Stimulated activated CD4-positive, alpha-beta T cell treated with anti-CD3 and anti-CD28 coated beads, Interleukin-4, amount 100 ng/mL, for 48 hours (primary cell): ENCODE measurements at places on chromosomes 12 and 14.

DNA sequence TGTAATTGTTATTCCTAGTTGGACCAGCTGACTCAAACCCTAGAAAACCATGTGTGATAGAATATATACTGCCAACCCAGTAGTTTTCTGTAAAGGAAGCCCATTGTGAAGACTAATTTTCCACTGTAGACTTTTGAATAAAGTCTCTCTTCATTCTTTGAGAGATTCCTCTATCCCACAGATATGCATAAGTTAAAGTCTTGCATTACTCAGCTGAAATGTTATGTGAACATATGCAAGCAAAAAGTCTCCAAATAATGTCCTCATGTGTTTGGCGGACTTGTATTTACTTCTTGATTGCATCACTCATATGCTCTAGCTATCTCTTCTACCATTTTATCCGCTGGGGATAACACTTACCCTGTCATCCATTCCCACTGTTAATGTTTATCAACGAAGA, 35.1 kb upstream of the OTOGL start:
- DNase-seq, result no peak

- DNase-seq, result no peak
Measured at GRCh38 chr12:104189915-104190555, 25.5 kb upstream of the TXNRD1 start.

GRCh38 chr12:99097171-99097570, 452.1 kb downstream of the APAF1 start:
- DNase-seq, result no peak

- DNase-seq, result no peak
Measured at GRCh38 chr12:56120158-56120846, 2.2 kb downstream of the ZC3H10 start.

DNA sequence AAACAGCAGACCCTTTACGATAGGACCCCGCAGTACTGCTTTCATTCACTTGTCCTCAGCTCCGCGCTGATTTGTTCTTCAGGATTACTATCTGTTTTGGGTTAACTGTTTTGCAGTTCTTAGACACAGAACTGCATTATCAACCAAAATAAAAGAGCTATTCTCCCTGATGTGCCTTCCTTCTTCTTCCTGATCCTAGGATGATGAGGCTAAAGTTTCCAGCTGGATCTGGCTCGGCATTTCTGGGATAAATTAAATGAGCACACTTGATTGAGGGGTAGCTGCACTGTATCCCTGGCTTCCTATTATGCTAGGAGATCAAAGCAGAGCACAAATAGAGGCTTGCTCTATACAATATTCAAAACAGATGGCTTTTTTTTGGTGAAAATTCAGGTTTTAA, 165.7 kb downstream of the FBXL14 start:
- DNase-seq, result no peak

DNA sequence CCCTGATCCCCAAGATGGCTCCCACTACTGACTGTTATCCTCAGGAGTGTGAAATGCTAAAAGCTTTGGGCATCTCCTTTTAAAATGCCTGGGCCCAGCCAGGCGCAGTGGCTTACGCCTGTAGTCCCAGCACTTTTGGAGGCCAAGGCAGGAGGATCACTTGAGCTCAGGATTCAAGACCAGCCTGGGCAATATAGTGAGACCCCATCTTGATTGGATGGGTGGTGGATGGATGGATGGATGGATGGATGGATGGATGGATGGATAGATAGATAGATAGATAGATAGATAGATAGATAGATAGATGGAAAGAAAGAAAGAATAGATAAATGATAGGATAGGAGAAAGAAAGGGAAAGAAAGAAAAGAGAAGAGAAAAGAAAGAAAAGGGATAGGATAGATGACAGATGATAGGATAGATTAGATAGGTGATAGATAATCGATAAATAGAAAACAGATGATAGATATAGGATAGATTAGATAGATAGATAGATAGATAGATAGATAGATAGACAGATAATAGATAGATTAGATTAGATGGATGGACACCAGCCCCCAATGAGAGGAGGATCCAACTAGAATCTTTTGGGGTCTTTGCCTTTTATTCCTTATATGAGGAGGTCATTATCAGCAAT, 9.5 kb downstream of the P2RX4 start:
- no peak for DNase-seq

- DNase-seq, result no peak
Measured at GRCh38 chr12:52631264-52631663, 12.9 kb upstream of the KRT73 start.

GRCh38 chr12:82749015-82749414, 62.3 kb downstream of the TMTC2 start:
- DNase-seq, result no peak

DNA sequence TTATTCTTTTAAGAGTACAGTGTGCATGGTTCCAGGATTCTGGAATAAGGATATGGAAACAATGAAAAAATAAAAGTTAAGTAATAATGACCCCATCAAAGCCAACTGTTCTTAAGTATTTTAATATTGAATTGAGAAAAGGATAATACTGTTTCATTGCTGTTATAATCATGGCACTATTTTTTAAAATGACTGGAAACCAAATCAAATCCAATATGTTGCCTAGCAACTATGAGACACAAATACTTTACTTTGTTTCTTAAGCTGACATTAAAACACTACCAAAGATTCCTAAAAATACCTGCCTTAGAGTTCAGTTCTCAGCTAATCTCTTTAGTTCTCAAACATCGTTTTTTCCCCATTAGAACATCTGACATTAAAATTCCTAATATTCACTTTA, 66.4 kb upstream of the OTOGL start:
- DNase-seq, result no peak

DNA sequence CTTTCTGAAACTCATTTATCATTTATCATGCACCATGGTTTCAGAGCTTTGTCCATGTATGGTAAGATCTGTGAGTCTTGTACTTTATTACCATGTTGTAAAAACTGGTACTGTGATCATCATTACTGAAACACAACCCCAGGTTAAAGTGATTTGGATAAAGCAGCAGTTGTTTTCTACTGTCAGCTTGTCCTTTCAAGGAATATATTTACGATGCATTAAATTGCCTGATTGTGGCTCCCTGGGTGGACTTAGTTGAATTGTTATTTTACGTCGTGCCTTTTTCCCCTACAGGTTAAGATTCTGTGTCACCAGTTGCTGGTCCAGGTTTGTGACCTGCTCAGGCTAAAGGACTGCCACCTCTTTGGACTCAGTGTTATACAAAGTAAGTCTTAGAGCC, 46.1 kb downstream of the FRMD6 start:
- no peak for DNase-seq

DNA sequence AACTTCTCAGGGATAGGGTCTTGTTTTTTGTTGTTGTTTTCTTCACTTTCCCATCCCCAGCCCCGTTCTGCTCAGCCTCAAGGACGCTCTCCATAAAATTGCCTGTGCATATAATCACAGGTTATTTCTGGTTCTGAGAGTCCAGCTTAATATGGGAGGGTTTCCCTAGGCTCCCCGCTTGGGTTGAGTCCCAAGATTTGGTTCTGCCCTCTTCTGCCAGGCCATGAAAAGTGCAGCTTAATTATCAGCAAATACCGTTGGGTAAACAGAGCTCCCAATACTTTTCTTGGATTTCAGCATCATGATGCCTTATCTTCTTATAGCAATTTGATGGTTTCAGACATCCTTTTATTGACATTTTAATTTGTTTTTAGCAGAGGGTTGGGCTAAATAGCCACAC, 75.6 kb downstream of the GRIN2B start:
- DNase-seq, result no peak

DNA sequence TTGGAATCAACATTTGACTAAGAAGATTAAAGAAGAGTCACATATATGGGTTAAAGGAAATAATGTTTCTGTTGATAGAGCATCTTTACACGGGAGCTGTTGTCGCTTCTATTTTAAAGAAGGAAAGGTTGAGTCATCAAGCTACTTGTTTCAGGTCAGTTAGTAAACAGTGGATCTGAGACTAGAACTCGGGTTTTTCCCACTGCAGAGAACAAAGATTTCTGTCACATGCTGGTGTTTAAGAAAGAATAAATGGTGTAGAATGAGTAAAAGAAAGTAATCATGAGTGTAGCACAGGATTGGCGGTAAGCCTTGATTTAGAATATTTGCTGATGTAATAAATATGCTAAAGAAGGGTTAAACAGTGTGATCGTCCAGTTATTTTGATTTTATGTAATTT, 455.5 kb downstream of the AEBP2 start:
- no peak for DNase-seq

GRCh38 chr12:127620735-127621355, 646.1 kb upstream of the TMEM132C start:
- DNase-seq, result no peak

DNA sequence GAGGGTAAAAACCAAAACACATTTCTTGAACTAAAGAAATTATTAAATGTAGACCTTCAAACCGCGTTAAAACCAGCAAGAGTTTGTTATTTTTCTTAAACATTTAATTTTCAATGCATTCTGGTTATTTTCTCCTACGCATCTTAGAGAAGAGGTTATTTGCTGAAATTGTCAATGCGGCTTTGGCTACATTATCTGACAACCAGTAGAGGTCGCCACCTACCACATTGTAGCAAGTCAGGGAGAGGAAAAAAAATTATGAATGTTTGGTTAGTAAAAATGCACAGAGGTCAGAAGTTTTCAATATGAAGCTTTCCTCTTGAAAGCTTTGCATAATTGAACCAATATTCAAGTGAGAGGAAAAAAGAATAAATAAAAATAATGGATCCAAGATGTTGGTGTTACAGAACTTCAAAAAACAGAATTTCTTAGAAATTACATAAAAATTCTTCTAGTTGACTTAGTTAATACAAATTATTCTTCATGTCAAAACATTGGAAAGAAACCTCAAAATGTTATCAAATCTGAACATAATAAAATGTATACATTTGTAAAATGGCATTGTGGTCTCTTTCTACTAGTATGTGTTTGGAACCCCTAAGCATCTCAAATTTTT, 159.4 kb upstream of the TMTC2 start:
- no peak for DNase-seq

DNA sequence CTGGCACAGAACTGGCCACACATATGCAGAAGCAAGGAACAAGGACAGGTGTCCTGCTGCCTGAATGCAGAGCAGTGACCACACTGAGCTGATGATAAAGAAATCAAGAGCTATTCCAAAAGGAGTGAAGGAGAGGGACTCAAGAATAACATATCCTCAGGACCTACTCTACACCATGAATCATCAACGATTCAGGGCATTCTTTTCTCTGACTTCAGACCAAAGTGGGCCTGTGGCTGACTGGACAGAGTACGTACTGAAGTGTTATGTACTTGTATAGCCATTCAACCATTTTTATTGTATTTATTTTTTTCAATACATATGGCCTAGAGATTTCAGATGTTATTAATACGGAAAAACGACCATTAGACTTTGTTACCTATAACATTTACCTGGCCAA, 177.5 kb upstream of the TMTC1 start:
- DNase-seq, result no peak

DNA sequence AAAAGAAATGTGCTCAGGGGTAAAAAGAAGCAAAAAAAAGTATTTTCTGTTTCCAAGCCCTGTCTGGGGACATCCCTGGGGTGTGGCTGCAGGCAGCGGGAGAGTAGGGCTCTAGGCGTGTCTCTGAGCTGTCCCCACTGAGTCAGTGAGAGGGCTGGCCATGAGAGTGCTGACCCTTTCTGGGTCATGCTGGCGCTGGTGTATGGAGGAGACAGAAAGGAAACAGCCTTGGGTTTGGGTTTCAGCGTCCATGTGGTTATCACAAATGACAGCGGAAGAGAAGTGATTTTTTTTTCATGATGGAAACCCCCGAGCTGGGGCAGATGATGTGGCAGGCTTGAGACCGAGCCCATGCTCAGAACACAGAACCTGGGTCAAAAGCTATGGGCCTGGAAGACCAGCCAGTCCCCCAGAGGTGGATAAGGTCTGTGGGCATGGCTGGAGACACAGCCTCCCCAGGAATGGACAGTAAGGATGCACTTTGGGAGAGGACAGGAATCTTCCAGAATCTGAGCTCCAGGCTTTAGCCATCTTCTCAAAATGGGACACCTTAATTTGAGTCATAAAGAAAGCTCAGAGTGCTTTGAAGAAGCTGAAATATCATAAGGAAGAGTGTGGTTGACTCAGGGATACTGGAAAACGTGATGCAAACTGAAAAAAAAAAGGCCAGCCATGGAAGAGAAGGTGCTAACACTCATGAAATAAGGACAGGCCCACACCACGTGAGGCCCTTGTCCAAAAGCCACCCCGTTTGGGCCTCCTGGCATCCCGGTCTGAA, 36.2 kb downstream of the SYNE3 start:
- no peak for DNase-seq

DNA sequence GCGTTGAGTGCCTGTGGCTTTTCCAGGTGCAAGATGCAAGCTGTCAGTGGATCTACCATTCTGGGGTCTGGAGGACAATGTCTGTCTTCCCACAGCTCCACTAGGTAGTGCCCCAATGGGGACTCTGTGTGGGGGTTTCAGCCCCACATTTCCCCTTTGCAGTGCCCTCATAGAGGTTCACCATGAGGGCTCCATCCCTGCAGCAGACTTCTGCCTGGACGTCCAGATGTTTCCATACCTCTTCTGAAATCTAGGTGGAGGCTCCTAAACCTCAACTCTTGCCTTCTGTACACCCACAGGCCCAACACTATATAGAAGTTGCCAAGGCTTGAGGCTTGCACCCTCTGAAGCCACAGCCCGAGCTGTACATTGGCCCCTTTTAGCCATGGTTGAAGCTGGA, 52.9 kb downstream of the PRKCH start:
- DNase-seq, result no peak
